NCI-H774 (cell line): ENCODE measurements at places on chromosomes 1 and 21.

GRCh38 chr1:223738465-223739365 is 26.4 kb downstream of the CAPN2 start:
- no peak for DNase-seq

- no peak for DNase-seq
Observed at GRCh38 chr1:6133146-6133895, 46.8 kb downstream of the CHD5 start.

GRCh38 chr21:43001316-43001715 is 27.0 kb downstream of the PKNOX1 start:
- no peak for DNase-seq

GRCh38 chr1:206469933-206470691 is at the start of gene IKBKE:
TSS of gene IKBKE (plus strand) at chr1:206470476. CDS start at chr1:206473228, 2,752 bp downstream.
- peak; percentile 25 for DNase-seq

- DNase-seq, result no peak
Observed at GRCh38 chr1:101284021-101284420, 47.2 kb downstream of the S1PR1 start.

- DNase-seq, result no peak
Observed at GRCh38 chr1:113142791-113143190, 69.8 kb downstream of the LRIG2 start.

GRCh38 chr1:61274939-61275338 is 192.6 kb downstream of the NFIA start:
- no peak for DNase-seq

- no peak for DNase-seq
Observed at GRCh38 chr1:88890131-88890530, 1.2 kb downstream of the GTF2B start.

DNA sequence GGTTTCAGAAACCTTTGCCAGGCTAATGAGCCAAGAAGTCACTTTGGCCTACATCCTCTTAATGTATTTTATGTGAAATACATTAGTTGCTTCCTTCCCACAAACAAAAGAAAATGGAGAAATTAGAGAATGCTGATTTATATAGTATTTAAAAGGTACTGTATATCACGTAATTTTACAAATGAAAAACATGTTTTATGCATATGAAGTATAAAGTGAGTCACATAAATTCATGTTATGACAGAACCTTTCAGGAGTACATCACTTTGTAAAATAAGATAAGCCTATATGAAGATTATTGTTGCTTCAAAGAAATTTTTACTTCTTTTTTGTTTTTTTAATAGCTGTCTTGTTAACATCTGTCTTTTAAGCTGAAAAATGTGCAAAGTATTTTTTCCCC is 4.6 kb downstream of the DR1 start:
- DNase-seq, result no peak

DNA sequence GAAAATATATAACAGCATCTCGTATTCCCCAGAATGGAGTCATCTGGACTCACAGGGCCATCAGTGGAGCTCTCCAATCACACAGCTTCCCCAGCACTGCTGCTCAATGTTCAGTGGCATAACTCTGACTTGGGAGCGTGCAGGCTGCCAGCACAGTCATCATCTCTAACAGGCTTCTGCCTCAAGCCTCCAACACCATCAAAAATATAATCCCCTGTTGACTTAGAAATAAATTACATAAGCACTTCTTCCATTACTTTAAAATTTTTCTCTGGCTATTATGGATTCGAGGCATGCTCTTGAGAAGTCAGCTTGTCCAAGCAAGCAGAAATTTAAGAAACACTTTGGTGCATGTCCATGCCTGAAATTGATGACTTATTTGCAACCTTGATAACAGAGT is 6.2 kb downstream of the DUSP23 start:
- DNase-seq, result no peak

DNA sequence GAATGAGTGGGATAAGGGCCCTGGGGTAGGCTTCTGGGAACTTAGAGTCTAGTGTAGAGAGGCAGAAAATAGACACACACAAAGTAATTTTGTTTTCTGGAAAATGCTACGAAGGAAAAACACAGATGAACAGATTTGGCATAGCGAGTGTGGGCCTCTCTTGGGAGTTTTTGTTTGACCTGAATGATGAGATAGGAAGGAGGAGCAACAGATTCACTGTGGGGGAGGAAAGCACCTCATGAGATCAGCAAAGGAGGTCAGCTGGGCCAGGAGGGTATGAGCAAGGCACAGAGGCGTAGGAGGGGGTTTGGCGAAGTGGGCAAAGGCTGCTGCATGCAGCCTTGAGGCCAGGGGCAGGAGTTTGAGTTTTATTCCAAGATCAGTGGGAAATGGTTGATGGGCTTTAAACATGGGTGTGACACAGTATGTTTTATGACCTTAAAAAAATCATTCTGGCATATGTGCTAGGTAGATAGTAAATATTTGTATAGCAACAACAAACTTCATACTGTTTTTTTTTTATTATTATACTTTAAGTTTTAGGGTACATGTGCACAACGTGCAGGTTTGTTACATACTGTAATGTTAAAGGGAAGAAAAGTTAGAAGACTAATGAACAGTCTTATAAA is 57.9 kb downstream of the FGGY start:
- no peak for DNase-seq

- DNase-seq, result no peak
Observed at GRCh38 chr1:92980732-92981647, 19.7 kb upstream of the DIPK1A start.

DNA sequence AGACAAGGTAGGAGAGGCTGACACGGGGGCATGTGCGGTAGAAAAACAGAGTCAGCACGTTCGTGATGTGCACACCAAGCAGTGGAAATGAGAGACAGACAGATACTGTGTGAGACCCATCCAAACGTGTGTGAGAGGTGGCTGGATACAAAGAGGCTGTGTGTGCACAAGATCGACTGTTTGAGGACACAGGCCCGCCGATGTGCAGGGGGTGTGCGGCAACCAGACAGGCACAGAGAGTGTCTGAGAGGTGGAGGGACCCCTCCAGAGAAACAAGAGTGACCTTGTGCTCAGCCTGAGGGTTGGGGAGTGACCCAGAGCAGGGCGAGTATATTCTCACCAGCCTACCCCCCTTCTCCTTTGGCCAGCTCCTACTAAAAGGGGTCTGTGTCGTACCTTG is 97.8 kb upstream of the IPO9 start:
- no peak for DNase-seq

- DNase-seq, result no peak
Observed at GRCh38 chr1:32693455-32694174, 9.0 kb downstream of the SYNC start.

DNA sequence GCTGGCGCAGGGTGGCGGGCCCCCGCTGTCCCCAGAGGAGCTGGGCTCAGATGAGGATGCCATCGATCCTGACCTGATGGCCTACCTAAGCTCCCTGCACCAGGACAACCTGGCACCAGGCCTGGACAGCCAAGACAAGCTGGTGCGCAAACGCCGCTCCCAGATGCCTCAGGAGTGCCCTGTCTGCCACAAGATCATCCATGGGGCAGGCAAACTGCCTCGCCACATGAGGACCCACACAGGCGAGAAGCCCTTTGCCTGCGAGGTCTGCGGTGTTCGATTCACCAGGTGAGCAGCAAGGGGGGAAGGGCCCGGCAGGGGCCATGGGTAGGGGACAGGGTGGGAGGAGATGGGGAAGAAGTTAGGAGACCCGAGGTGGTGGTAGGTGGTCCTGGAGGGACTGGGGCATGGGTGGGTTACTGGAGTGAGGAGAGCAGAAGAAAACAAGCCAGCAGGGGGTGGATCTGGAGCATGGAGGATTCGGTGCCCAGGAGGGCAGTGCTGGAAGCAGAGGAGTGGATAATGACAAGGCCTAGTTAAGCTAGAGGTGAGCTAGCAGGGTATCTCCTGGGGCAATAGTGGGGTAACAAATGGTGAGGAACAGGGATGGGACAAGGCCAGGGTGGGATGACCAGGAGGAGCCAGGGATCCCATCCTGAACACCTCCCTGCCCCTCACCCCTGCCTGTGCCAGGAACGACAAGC is 13.1 kb downstream of the ZBTB7B start:
- DNase-seq, result no peak

GRCh38 chr1:8409106-8409505 is 91.2 kb downstream of the SLC45A1 start:
- DNase-seq, result no peak

GRCh38 chr1:114286960-114287359 is 133.3 kb upstream of the SYT6 start:
- no peak for DNase-seq

DNA sequence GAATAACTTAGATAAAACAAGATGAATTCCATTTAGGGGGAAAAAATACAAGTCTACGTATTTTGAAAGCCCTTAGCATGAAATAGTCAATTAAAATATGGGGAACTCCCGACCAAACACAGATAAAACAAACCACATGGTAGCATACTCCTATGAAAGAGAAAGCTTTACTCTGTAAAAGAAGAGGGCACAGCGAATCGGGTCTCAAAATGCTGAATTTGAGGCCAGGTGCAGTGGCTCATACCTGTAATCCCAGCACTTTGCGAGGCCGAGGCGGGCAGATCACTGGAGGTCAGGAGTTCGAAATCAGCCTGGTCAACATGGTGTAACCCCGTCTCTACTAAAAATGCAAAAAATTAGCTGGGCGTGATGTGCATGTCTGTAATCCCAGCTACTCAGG is 116.9 kb upstream of the TIAM1 start:
- DNase-seq, result no peak

- no peak for DNase-seq
Observed at GRCh38 chr1:5389101-5389885, 602.9 kb downstream of the NPHP4 start.

GRCh38 chr1:159204161-159205141 is at the start of gene ACKR1:
TSS of gene ACKR1 (plus strand) at chr1:159204875. CDS start at chr1:159204960, 85 bp downstream.
- no peak for DNase-seq

DNA sequence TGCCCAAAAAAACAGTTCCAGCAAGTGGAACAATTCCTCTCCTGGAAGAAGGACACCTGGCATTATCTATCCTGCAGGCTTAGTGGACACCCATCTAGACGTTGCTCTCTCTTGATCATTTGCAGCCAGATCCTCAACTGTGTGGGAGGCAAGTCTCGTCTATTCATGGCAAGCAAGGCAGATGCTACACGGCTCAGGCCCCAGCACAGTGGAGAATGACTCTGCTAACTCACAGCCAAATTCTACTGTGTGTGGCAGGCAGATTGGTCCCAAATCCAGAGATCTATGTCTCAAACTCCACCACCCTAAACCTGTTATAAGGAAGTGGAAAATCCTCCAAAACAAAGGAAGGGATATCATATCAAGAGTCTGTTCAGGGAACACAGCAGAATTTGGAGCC is 7.0 kb downstream of the TNNT2 start:
- no peak for DNase-seq

- DNase-seq, result no peak
Observed at GRCh38 chr1:210771131-210771530, 362.8 kb downstream of the KCNH1 start.

GRCh38 chr21:41375875-41376274 is 14.0 kb downstream of the MX2 start:
- no peak for DNase-seq

DNA sequence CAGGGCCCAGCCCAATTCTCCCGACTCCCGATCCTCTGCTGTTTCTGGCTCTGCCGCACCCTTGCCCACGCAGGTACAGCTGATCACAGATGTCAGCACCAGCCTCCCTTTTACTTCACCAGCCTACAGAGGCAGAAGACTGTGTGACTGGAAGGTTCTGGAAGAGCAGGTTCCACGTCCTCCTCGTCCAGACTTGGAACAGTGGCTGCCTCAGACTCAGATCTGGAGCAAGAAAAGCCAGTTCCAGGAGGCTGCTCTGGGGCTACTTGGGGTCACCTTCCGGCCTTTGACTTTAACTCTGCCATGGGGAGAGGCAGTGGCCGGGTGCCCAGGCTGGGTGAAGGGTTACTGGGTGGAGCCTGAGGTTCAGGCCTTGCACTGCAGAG is 16.1 kb upstream of the KLHDC7A start:
- no peak for DNase-seq

DNA sequence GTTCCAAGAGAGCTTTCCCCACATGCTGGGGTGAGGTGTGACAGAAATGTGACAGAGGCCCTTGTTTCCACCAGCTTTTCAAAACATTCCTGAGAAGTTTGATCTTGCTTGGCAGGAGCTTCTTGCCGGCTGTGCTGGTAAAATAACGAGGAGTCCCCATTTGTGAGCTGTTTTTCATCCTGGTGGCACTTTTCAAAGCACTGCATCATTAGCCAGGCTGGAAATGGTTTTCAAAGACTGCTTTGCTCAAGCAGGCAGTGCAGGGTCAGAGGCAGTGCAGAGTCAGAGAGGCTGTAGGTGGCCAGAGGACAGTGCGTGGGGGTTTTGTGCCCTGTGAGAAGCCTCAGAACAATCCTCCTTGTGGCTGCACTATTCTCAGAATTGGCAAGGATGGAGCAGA is 75.8 kb upstream of the KCNA3 start:
- no peak for DNase-seq

DNA sequence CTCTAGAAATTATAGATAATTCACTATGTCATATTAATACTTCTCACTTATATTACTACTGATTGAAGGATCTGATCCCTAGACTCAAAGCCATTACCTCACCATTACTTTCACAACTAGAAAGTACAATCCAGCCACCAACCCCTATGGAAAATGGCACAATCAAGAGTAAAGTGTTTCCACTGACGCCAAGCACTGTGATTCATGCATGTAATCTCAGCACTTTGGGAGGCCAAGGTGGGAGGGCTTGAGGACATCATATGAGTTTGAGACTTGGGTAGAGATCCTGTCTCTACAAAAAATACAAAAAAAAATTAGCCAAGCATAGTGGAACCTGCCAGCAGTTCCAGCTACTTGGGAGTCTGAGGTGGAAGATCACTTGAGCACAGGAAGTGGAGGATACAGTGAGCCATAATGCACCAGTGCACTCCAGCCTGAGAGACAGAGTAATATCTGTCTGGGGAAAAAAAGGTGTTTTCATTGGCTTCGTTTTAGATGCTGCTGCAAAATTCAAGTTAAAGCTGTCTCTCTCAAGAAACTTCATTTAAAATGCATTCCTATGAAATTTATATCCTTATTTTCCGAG is 126.5 kb downstream of the AKT3 start:
- DNase-seq, result no peak

GRCh38 chr1:20633190-20634064 is at the start of gene PINK1:
TSS of gene PINK1 (plus strand) at chr1:20633458. CDS start at chr1:20633549, 91 bp downstream.
- DNase-seq, result peak; percentile 21

DNA sequence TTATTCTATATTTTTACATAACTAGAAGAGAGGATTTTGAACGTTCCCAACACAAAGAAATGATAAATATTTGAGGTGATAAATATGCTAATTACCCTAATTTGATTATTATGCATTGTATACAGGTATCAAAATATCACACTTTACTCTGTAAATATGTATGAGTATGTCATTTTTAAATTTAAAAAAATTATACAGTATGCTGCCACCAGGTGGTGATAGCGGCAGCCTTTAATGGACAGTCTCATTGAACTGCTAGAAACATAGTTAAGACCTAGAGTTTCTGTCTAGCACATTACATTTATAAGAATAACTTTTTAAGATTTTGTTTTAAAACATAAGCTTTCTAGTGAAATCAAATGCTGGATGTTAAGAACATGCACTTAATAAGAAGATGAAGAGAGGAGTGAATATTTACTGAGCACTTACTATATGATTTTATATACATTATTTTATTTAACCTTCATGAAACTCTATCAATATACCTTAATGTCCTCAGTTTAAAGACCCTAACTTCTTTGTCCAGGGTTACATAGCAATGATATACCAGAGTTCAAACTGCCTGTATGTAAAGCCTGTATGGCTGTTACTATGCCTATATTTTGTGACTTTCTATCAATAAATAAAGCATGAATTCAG is 207.1 kb downstream of the NUF2 start:
- no peak for DNase-seq

GRCh38 chr1:160491017-160491416 is 32.0 kb downstream of the SLAMF6 start:
- no peak for DNase-seq
